Activated naive CD8-positive, alpha-beta T cell treated with anti-CD3 and anti-CD28 coated beads, Interleukin-2, amount 10 ng/mL, durations not matched to agents 7 days and 5 days (primary cell): ENCODE measurements at places on chromosomes 11 and 22.

GRCh38 chr11:68373815-68374501 is 61.6 kb downstream of the LRP5 start:
- DNase-seq: no peak
- peaks cover 2% of the 10 kb centered on the region for H3K27me3 ChIP-seq
- H3K4me3 ChIP-seq: no peak overlapping the region
- H3K27ac ChIP-seq: no peak overlapping the region
- no peaks in the 10 kb centered on the region for H3K4me1 ChIP-seq

DNA sequence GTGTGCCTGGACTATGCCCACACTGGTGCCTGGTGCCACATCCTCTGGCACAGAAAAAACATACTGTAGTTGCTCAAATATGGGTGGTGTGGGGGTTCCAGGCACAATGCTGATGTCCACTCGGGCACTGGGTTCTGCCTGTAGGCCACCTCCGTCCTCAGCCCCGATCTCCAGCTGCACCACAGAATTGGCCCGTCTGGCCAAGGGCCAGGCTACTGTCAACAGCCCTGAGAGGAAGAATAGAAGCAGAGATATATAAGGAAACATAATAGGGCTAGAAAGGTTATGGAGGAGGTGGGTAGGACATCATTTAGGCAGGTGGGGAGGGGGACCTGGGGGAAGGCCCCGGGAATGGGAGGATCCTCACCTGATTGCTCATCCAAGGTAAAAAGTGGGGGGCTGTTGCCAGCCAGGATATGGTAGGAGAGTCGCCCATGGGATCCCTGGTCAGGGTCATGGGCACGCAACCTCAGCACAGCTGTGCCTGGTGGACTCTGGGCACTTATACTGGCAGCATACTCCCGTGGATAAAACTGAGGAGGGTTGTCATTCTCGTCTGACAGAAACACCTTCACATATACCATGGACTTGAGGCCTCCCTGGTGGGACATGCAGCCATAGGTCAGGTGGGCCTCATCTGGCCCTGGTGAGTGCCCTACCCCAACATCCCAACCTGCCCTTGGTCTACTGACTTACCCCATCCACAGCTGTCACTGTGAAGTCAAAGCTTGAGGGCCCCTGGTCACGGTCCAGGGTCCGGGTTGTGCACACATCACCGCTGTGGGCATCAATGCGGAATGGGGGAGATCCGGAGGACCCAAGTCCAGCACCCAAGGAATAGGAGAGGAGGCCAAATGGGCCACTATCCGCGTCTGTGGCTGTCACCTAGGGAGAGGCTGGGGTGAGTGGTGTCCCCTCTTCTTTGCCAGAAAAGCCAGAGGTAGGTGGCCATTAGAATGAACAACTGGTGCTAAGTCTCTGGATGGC is 14.5 kb upstream of the TPP1 start:
- no peaks in the 10 kb centered on the region for H3K36me3 ChIP-seq
- H3K4me3 ChIP-seq: no peak overlapping the region
- H3K27me3 ChIP-seq: no peaks in the 10 kb centered on the region
- peaks cover 2% of the 10 kb centered on the region for H3K4me1 ChIP-seq

DNA sequence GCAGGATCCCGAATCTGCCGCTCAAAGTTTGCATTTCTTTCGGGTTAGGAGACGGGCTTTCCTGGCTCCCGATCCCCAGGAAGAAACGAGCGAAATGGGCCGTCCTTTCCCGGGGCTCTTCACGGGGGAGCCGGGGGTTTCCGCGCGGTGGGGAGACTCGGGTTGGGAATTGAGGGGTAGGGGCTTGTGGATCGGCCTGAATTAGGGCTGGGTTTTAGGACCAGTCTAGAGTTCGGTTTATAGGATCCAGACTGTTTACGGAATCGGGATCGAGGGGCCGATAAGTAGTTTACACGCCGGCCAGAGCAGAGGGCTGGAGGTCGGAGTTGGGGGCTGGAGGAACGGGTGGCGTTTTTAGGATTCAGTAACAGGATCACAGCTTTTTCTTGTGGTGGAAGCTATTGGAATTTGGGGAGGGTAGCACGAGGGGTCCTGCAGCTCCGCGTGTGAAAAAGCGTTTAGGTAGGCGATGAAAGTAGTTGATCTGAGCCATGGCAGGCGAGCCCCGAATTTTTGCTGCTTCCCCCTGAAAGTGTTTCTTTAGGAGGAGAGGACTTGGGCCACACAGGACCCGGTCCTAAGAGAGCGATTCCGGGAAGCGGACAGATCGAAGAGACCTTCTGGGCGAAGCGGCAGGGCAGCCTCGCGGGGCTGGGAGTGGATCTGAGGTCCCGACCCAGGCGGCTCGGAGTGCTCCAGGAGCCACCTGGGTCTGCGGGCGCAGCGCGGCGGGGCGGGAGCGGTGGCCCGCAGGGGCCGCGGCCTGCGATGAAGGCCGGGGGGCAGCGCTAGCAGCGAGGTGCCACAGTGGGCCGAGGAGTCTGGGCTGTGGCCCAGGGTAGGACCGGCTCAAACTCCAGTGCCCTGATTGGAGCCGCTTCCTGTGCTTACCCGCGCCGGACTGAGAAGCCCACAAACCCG is 1.6 kb downstream of the PKNOX2 start:
- no peak overlapping the region for H3K27ac ChIP-seq
- DNase-seq: peak; percentile 37
- H3K27me3 ChIP-seq: peaks cover 69% of the 10 kb centered on the region
- peaks cover 12% of the 10 kb centered on the region for H3K4me1 ChIP-seq

DNA sequence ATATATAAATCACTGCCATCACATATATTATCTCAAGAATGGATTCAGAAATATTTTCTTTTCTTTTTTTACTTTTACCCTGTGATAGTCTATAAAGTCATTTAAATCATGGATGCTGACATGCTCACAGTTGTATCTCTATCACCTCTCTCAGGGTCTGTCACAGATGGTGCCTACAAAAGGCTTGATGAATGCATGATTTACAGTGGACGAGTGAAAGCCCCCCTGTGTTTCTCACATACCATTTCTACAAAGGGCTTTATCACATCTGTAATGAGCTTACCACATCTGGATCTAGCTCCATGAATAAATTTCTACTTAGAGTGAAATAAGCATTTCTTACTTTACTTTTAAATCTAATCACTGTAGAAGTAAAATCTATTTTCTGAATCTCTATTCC is 121.4 kb upstream of the CARD18 start:
- H3K4me3 ChIP-seq: no peak overlapping the region
- H3K4me1 ChIP-seq: no peaks in the 10 kb centered on the region
- no peak overlapping the region for H3K27ac ChIP-seq
- H3K27me3 ChIP-seq: peaks cover 2% of the 10 kb centered on the region
- DNase-seq: no peak

DNA sequence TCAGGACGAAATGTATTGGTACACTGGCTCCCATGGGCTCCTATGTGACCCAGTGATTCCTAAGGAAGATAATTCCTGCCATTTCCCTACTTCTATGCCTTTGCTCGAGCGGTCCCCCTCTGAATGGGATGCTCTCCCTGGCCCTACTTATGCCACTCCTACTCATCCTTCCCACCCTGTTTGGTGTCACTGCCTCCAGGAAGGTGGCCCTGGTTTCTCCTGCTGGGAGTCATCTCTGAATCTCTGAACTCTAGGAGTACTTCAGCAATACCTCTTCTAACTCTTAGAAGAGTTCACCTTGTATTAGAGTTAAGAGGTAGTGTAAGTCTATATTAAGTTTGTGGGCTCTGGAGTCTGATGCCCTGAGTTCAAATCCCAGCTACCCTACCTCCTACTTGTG is 35.5 kb upstream of the LRRC55 start:
- no peak for DNase-seq
- no peaks in the 10 kb centered on the region for H3K4me1 ChIP-seq
- H3K27me3 ChIP-seq: peaks cover 11% of the 10 kb centered on the region
- H3K27ac ChIP-seq: no peak overlapping the region
- no peak overlapping the region for H3K4me3 ChIP-seq

DNA sequence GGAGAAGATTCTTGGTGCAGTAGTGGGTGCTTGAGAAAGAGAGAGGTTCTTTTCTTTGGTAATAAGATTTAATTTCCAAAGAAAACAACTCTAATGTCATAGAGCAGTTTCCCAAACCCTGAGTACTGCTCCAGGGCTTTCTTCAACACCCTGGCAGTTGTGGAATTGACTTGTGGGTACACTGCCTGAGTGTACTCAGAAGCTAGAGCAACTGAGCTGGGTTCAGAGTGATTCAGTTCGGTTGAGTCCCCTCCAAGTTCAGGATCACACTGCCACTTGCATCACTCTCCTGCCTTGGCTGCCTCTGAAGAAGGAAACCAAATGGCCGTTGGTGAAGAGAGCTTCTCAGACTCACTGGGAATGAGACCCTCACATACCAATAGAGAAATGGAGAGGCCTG is 5.3 kb downstream of the DMC1 start:
- H3K4me3 ChIP-seq: no peak overlapping the region
- peaks cover 3% of the 10 kb centered on the region for H3K4me1 ChIP-seq
- DNase-seq: no peak
- H3K27me3 ChIP-seq: no peaks in the 10 kb centered on the region
- H3K27ac ChIP-seq: no peak overlapping the region
- peaks cover 14% of the 10 kb centered on the region for H3K36me3 ChIP-seq

- no peaks in the 10 kb centered on the region for H3K36me3 ChIP-seq
Measured at GRCh38 chr11:128632141-128632791, 44.9 kb upstream of the ETS1 start.

- peaks cover 6% of the 10 kb centered on the region for H3K27me3 ChIP-seq
- no peak overlapping the region for H3K27ac ChIP-seq
- H3K4me1 ChIP-seq: no peaks in the 10 kb centered on the region
- H3K4me3 ChIP-seq: no peak overlapping the region
- H3K36me3 ChIP-seq: no peaks in the 10 kb centered on the region
- no peak for DNase-seq
Measured at GRCh38 chr11:123145220-123145619, 49.8 kb downstream of the CLMP start.

DNA sequence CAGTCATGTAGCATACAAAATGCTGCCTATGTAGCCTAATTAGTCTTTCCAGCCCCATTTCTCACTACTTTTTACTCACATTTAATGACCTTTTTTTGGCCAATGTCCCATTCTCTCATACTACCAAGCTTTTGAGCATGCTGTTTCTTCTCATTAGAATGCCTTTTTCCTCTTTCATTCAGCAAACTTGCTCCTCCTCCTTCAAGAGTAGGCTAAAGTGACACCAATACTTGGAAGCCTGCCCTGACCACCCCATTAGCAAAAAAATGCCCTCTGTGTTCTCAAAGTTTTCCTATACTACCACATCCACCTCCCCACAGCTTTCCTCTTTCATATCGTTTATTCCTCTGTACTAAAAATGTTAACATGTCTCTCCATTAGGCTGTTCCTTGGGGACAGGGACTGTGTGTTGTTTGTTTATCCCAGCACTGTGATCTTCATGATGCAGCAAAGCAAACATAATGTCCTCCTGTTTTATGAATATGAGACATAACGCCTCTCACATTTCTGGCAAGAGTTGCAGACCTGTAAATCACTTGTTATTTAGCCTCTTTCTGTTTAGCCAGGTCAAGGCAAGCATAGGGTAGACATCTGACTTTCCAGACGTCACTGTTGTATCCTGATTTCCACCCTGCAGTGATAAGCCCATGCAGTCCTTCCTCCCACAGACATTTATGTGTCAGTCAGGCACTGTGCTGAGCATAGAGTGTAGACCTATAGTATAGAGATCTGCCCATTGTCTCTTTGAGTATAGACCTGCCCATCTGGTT is 62.0 kb upstream of the UCP3 start:
- no peak for DNase-seq
- H3K36me3 ChIP-seq: peaks cover 34% of the 10 kb centered on the region
- H3K27me3 ChIP-seq: no peaks in the 10 kb centered on the region
- no peak overlapping the region for H3K27ac ChIP-seq

DNA sequence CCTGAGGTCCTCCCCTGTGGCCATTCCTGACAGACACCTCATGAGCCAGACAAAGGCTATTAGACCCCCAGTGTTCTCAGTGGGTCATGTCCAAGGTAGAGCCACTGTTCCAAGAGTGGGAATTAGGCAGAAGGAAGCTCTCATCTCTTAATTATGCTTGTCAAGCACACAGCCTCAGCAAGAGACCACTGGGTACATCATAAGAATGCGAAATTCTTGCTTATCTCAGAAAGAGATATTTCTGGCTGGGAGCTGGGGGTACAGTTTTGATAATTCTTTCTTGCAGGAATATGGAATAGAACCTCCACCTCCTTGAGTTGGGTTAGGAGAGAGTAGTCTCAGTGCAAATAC is 1280.0 kb upstream of the CNTN5 start:
- no peak overlapping the region for H3K4me3 ChIP-seq
- DNase-seq: no peak
- H3K4me1 ChIP-seq: no peaks in the 10 kb centered on the region
- no peaks in the 10 kb centered on the region for H3K27me3 ChIP-seq
- no peak overlapping the region for H3K27ac ChIP-seq
- H3K36me3 ChIP-seq: no peaks in the 10 kb centered on the region

GRCh38 chr11:121328967-121329679 is 36.6 kb downstream of the SC5D start:
- H3K4me3 ChIP-seq: no peak overlapping the region
- H3K27ac ChIP-seq: no peak overlapping the region
- peaks cover 2% of the 10 kb centered on the region for H3K4me1 ChIP-seq
- peaks cover 1% of the 10 kb centered on the region for H3K36me3 ChIP-seq
- DNase-seq: no peak

- H3K36me3 ChIP-seq: peaks cover 2% of the 10 kb centered on the region
- no peak overlapping the region for H3K4me3 ChIP-seq
- H3K27ac ChIP-seq: peak overlapping the region; percentile 44
Measured at GRCh38 chr22:24583221-24584165, 9.4 kb downstream of the LRRC75B start.

DNA sequence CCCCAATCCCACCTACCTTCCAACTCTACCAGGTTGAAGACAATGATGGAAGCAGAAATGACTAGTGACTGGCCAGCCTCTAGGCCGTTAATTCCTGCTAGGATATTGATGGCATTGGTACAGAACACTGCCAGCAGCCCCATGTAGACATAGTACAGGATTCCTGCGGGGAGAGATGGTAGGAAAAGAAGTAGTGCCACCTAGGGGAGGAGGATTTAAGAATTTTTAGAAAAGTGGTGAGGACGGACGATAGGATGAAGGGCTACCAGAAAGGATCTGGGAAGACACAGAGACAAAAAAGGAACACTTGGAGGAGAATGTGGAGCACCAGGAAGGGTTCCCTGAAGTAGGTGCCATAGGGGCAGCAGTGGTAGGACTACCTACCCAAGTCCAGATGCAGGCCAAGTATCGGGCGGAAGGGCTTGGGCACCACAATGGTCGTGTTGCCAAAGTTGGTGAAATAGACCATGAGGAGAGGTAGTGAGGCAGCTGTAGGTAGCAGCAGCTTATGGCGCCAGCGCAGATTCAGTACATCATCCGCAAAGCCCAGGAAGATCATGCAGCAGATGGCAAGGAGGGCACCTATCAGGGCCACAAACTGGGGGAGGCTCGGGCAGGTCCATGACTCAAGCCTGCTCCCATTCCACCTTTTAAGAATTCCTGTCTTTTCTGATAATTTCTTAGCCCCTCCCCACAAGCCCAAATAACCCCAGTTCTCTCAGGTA is 1.2 kb downstream of the DPAGT1 start:
- peak overlapping the region; percentile 99 for H3K27ac ChIP-seq
- peaks cover 20% of the 10 kb centered on the region for H3K36me3 ChIP-seq
- H3K4me3 ChIP-seq: peak overlapping the region; percentile 95
- H3K4me1 ChIP-seq: peaks cover 32% of the 10 kb centered on the region
- H3K27me3 ChIP-seq: no peaks in the 10 kb centered on the region
- DNase-seq: no peak
